ENCODE measurements at places on chromosomes 16 and 17.

GRCh38 chr17:74728702-74729075 lies 8.4 kb upstream of the RAB37 start:
- DNase-seq: no peak

DNA sequence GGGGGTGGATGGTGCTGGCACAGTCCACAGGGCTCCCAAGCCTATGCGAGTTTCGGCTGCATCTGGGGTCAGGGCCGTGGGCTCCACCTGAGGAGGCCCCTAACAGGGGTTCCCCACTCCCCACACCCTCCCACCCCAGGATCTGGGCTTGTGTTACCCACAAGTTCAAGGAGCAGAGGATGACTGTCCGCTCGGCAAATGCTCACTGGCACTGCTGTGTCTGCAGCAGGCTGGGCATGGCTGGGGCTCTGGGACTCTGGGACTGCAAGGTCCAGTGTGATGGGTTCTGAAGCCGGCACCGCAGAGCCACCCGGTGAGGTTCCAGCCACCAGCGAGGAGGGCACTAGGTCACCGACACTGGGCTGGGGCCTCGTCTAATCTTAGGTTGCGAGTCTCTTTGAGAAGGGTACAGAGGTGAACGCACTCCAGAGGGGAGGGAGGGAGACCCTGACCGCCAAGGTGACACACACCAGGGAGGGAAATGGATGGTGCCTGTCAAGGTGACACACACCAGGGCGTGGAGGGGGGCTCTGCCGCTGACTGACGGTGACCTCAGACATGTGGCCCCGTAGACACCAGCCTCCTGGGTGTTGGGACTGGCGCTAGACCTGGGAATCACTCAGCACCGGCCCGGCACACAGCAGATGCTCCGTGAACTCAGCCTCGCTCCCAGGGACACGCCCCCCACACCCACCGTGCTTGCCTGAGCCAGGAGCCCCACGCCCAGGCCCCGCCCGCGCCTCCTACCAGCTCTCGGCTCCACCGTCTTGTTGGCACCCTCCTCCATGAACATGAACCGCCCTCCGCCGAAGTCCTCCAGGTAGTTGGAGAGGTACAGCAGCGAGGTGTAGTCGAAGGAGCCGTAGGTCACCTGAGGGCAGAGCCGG lies 20.5 kb upstream of the HEXD start:
- DNase-seq: no peak

DNA sequence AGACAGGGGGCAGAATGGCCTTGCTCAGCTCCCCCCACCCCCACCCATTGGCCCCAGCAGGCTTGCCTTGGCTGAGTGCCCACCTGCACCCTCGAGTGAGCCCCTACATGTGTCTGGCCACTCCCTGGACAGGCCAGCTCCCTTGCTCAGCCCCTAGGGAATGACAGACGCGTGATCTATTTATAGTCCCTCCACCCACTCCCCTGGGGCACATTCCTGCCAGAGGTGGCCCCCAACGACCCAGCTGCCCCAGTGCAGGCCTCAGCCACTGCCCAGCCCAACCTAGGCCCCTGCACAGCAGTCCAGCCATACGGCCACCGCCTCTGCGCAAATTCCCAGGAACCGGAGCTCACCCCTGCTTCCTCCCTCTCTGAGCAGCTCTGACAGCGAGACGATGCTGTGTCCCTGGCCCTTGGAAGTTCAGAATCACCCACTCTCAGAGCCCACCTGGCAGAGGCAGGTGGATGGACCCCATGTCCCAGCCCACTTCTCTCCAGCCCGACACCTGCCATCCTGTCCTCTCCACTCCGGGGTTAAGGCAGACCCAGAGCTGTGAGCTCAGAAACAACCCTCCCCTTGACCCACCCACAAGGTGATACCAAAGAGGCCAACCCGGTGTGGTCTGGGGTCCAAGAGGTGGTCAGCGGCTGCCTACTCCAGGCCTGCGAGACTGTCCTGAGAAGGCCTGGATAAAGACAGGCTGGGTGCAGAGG lies 11.5 kb upstream of the P2RX1 start:
- no peak for DNase-seq

DNA sequence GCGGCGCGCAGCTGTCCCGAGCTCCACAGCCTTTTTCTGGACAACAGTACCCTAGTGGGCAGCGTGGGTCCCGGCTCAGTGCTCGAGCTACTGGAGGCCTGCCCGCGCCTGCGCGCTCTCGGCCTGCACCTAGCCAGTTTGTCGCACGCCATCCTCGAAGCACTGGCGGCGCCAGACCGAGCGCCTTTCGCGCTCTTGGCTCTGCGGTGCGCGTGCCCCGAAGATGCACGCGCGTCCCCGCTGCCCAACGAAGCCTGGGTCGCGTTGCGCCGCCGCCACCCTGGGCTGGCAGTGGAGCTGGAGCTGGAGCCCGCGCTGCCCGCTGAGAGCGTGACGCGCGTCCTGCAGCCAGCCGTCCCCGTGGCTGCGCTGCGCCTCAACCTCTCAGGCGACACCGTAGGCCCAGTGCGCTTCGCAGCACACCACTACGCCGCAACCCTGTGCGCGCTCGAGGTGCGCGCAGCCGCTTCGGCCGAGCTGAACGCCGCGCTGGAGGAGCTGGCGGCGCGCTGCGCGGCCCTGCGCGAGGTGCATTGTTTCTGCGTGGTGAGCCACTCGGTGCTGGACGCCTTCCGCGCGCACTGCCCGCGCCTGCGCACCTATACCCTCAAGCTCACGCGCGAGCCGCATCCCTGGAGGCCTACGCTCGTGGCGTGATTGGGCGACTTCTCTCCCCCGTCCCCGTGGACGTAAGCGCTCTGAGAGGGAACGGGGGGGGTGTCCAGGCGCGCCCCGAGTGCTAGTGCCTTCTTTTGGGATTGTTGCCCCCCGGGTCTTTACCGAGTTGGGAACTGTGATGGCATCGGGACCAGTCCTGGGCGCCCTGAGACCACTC lies 1.2 kb upstream of the HSF4 start:
- DNase-seq: no peak

GRCh38 chr17:2191227-2191626 lies 112.4 kb downstream of the SMG6 start:
- no peak for DNase-seq

DNA sequence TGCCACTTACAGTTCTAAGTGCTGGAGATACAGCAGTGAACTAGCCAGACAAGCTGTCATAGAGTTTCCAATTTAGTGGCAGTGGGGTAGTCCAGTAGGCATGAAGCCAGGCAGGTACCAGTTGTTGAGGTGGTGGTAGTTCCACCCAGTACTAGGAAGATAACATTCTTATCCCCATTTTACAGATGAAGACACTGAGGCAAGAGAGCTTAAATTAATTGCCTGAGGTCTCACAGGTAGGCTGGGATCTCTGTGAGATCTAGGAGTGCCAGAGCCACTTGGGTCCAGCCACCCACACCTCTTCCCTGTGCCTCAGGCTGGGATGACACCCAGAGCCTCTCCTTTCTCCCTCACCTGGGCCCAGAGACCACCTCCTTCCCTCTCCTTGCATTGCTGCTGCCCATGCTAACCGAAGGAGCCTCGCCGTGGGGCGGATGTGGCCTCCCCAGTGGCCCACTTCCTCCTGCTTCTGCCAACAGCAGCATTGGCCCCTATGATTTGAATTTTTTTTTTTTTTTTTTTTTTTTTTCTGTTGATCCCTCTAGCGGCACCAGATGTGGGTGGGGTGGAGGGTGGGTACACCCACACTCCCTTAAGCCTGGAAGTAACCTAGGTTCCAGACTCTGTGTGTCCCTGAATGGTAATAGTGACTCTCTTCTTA lies 114.0 kb downstream of the PRKCB start:
- DNase-seq: no peak

DNA sequence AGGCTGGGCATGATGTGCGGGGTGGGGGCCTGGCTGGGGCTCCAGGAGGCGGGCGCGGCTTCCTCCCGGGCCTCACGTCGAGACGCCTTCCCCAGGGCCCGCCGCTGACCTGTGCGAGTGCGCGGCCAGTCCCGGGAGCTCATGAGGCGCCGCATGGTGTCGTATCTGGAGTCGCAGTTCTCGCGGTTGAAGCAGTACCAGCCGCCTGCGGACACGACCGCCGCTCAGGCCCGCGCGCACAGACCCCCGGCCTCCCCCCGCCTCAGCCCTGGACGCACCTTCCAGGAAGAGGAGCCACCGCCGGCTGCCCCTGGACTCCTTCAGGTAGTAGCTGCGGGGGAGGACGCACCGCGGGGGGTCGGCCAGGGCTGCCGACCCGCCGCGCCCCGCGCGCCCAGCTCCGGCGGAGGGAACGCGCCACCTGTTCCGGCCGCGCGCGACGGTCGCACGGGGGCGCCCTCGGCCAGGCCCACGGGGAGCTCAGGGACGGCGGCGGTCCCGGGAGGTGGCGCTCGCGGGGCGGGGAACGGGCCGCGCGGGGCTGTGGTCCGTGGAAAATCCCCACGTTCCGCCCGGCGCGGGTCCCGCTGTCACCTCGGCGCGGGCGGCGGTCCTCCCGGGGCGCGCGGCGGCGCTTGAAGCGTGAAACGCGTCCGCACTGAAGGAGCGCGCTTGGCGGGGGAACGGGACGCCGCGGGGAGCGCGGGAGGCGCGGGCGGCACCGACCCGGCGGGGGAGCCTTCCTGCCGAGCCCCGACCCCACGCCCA lies 1.4 kb downstream of the NOTUM start:
- DNase-seq: no peak

GRCh38 chr17:8916466-8916865 lies 49.0 kb upstream of the PIK3R6 start:
- no peak for DNase-seq

GRCh38 chr16:12152740-12153139 lies 176.2 kb downstream of the SNX29 start:
- no peak for DNase-seq

GRCh38 chr16:17766012-17766411 lies 295.3 kb upstream of the XYLT1 start:
- DNase-seq: no peak

GRCh38 chr17:27380551-27380950 lies 75.7 kb upstream of the KSR1 start:
- DNase-seq: no peak

- no peak for DNase-seq
These were observed 944 bp upstream of the WFIKKN1 start for GRCh38 chr16:629833-630248.

- no peak for DNase-seq
These were observed 257.3 kb upstream of the SALL1 start for GRCh38 chr16:51408357-51408756.

- DNase-seq: no peak
These were observed 31.4 kb upstream of the RPH3AL start for GRCh38 chr17:383771-384621.

DNA sequence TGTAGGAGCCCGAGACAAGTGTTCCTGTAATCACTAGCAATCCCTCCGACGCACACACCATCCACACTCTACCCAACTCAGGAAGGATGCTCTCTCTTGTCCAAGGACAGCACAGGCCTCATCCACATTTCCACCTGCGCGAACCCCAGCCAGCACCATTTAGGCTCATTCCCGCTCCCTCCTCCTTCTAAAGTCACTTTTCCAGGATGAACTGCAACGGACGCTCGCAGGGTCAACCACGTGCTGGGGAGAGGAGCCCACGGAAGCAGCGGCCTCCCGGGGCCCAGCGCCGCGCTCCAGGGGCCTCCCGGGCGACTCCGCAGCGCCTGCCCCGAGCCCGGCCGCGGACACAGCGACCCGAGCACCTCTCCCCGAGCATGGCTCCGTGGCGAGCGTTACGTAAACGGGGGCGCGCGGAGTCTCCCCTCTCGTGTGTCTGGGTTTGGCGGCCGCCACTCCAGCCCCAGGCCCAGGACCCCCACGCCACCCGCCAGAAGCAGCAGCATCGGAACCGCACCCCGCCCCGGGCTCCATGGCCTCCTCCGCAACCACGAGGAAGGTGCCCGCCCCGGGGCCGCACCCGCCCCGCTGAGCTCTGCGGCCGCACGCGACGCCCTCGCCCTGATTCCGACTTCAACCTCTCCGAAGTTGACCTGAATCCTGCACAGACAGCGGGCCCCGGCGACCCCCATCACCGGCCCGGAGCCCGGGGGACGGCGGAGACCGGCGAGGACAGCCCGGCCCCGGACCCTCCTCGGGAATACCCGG lies 668 bp downstream of the USP36 start:
- DNase-seq: no peak
